Lung microvascular endothelial cell (primary cell): ENCODE measurements at places on chromosomes 4 and X.

- no peak for DNase-seq
These were observed 124.4 kb downstream of the NAF1 start for GRCh38 chr4:163042306-163042705.

DNA sequence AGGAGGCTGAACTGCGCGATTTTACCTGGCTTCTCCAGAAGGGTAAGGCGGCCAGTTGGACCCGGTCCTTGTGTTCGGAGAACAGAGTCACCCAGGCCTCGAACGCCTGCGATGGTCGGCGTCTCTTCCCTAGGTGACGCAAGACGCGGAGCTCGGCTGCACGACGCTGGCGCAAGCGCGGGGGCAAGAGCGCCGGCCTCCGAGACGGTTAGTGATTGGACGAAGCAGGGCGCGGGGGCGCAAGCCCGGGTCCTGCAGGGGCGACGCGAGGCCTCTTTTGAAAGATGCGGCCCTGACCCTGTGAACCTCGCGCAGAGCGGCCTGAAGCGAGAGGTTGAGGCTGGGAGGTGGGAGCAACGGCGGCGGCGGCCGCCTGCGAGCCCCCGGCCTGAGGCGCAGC, 428 bp downstream of the ADAD1 start:
- DNase-seq, result no peak

DNA sequence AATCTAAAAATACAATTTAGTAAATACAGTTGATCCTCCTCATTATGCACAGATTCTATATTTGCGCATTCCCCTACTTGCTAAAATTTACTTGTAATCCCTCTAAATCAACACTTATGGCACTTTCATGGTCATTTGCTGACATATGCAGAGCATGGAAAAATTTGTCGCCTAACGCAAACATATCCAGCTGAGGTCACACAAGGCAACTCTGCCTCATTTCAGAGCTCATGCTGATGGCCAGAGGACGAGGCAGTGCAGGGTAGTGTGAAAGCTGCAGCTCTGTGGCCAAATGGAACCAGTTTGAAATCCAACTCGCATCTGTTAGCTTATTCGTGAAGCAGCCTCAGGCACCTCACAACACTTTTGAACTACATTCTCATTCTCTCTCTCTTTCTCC, 39.7 kb upstream of the KLHL2 start:
- DNase-seq, result no peak

GRCh38 chr4:6703786-6704185, 5.9 kb downstream of the MRFAP1L1 start:
- DNase-seq, result peak; percentile 33

DNA sequence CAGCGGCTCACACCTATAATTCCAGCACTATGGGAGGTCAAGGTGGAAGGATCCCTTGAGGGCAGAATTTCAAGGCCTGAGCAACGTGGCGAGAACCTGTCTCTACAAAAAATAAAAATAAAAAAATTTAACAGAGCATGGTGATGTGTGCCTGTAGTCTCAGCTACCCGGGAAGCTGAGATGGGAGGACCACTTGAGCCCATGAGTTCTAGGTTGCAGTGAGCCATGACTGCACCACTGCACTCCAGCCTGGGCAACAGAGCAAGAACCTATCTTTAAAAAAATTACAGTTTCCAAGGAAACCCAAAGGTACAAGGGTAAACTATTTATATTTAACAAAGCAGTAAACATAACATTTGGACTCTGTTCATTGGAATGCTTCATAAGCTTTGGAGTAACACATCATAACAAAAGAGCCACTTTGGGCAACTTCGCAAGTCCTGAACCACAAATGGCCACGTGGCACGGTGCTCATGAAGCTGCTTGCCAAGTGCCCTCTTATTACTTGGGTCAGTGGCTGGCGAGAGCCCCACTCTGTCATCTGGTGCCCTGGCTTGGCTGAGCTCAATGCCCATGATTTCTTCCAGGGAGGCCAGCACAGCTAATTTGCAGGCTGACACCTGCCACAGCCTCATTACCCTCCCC, 165.6 kb downstream of the SH3KBP1 start:
- DNase-seq, result no peak

DNA sequence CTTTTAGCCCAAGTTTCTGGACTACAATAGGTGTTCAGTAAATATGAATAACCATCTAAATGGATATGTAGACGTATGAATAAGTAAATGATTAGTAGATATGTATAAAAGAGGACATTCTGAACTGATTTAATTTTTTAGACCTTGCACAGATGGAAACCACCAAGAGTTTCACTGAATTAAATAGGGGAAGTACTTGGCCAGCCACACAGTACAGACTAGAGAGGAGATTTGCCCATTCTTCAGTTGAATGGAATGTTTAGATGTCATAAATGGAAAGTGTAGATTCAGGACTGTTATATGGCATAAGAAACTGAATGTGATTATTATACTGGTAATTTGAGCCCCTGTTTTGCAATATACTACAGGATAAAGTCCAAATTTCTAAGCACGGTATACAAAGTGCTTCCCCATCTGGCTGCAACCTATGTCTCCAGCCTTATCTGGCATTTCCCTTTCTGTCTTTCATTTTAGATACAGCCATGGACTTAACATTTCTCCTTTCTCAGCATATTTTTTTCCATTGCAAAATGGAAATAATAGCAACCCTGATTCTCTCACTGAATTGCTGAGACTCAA, 137.8 kb upstream of the HS3ST1 start:
- no peak for DNase-seq

GRCh38 chrX:25005382-25006185, 10.2 kb downstream of the ARX start:
- DNase-seq, result no peak

DNA sequence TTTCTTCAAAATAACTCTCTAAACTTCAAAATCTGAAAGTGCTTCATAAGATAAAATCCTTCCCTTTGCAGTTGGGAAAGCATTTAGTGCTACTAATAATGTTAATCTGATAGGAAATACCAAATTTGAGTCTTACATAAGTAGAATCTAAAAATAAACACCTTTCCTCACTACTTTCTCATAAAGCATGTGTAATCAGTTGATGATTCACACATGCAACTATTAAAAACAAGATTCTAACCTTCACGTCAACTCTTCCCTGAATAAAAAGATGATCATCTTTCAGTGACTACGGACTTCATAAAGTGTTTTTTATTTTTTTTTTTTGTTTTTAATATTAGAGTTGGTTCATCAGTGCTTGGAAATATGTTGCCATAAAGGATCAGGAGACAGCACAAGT, 172.6 kb downstream of the ACTRT1 start:
- no peak for DNase-seq

GRCh38 chr4:11420327-11420726, 8.4 kb downstream of the HS3ST1 start:
- DNase-seq, result no peak

DNA sequence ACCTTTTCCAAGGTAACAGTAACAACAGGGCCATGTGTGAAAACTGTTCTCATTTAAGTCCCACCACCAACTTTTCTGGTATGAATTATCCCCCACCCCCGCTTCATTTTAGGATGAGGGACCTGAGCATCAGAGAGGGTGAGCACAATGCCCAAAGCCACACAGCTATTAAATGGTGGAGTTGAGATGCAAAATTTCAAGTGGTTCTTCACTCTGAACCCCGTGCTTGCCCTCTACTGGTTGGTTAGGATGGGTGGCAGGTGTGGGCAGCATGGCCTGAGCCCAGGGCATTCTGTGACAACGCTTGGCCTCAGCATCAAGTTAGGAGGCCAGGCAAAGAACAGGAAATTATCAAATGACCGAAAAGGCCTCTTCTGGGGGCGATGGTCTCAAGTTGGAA, 33.5 kb downstream of the MED28 start:
- no peak for DNase-seq

DNA sequence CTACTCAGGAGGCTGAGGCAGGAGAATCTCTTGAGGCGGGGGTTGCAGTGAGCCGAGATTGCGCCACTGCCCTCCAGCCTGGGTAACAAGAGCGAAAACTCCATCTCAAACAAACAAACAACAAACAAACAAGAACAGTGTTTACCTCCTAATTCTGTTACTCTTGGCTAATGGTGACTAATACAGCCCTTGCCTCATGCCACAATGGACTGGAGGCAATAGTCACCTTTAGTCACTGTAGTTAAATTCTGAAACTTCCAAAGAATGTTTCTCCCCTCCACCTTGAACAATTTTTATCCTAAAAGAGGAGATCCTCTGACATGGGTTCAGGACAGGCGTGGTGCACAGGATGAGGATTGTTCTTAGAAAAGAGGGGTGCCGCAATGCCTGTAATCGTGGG, 241.2 kb upstream of the CTSO start:
- DNase-seq, result no peak

- no peak for DNase-seq
These were observed 30.7 kb upstream of the JAKMIP1 start for GRCh38 chr4:6230827-6231662.

- no peak for DNase-seq
These were observed 401.0 kb downstream of the IL1RAPL1 start for GRCh38 chrX:28988246-28988645.

DNA sequence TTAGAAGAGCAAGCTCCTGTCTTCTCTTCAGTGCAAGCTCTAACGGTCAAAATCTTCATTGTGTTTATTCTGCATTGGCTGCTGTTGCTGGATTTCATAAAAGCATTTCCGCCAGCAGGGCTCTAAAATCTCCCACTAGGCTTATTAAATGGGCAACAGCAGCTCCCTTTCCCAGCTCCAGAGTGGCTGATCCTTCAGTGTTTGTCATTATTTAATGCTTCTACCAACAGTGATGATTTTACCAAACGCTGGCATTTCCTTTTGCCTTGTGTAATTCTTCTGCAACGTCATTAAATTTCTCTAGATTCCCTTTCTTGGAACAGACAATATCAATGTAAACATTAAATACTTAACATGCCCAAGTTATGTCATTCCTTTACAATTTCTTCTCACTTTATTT, 20.1 kb downstream of the SLC7A11 start:
- DNase-seq, result peak; percentile 86

- DNase-seq, result peak; percentile 87
These were observed 251.6 kb downstream of the USP46 start for GRCh38 chr4:52407545-52407944.

GRCh38 chrX:53356186-53356585, 66.3 kb downstream of the SMC1A start:
- no peak for DNase-seq

DNA sequence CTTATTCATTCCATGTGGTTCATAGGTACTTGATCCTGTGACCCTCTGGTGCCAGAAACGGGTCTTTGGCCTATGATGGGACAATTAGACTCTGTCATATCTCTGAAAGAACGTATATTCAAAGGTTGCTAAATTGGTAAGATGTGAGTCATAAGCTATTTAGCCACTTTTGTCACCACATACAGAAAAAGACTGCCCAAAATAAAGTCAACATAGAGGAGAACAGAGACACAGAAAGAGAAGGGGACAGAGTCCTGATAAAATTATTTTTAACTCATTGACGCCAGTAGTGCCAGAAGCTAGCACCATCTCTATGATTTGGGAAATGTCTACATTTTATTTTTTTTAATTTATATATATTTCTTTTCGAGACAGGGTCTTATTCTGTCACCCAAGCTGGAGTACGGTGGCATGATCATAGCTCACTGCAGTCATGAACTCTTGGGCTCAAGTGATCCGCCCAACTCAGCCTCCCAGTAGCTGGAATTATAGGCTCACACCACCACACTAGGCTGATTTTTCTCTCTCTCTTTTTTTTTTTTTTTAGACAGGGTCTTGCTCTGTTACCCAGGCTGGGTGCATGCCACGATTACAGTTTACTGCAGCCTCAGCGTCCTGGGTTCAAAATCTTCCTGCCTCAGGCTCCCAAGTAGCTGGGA, 92.1 kb upstream of the COX18 start:
- no peak for DNase-seq

DNA sequence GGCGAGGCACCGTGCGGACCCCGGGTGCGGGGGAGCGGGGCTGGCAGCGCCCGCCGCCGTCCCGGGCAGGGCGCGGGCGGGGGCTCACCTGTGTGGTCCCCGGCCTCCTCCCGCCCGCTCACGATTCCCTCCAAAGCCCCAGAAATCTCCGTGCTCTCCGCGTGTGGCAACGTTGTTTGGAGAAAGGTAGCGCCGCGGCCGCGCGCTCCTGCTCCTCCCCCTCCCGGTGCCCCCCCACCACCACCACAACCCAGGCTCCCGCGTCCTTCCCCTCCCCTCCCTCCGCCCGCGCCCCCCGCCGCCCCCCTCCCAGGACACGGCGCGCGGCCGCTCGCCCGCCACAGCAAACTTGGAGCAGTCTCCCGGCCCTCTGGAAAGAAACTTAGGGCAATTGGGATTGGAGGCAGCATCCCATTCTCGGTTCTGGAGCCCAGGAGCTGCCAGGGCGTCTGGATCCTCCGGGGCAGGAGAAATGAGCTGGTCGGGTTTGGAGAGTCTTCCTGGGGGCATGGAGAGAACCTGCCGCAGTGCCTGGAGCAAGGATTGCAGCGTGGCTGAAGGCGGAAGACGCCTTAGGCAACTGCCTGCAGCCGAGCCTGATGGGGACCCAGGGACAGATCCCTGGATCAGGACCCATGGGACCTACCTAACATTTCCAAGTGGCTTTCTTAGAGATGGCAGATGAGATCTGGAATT, 855 bp downstream of the KLF3 start:
- DNase-seq, result peak; percentile 74
